ENCODE measurements at places on chromosomes 1 and 21. TPM values are rescaled to one million over a fixed set of nuclear protein-coding genes. Genes with fewer than 3 reads are reported as not detected.

Gene OR2L3
- total RNA-seq: not detected

Gene RHEX
- not detected for total RNA-seq

Gene FAM131C
- total RNA-seq: 3.4 TPM

Gene GJA9
- 0.10 TPM for total RNA-seq

Gene OR2T29
- total RNA-seq: not detected

Gene TCP10L
- total RNA-seq: 0.57 TPM

Gene GUK1
- total RNA-seq: 188 TPM

Gene CYP4A22
- total RNA-seq: not detected

Gene LRRC71
- 0.77 TPM for total RNA-seq

Gene BACH1
- 20.0 TPM for total RNA-seq

Gene DTL
- total RNA-seq: 26.7 TPM

Gene LMX1A
- not detected for total RNA-seq

Gene RAD54L
- 29.4 TPM for total RNA-seq

Gene LCE2A
- total RNA-seq: not detected

Gene LY9
- 0.10 TPM for total RNA-seq

Gene CENPS
- total RNA-seq: 40.8 TPM
